Stimulated activated CD4-positive, alpha-beta T cell treated with anti-CD3 and anti-CD28 coated beads, Interleukin-1b, Interleukin-23, amount 100 ng/mL, for 1 hour (primary cell): ENCODE measurements at places on chromosomes 13 and 19.

DNA sequence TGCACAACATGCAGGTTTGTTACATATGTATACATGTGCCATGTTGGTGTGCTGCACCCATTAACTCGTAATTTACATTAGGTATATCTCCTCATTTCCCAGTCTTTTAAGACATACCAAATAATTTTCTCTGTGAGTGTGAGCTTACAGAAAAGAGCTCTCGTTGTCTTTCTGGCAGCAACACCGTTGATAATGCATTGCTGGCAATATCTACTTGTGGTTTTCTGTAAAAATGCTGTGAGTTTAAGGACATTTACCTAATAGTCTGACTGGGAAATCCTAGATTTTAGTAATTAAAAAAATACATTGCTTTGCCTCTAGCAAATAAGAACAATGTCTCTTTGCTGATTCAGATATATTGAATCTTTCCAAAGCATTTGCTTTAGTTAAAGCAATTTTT lies 8.4 kb downstream of the IGFL3 start:
- no peak for DNase-seq

- DNase-seq = no peak
These were observed 1032.2 kb upstream of the SLC10A2 start for GRCh38 chr13:104098421-104098820.

GRCh38 chr13:99657848-99658260 lies 156.6 kb downstream of the TM9SF2 start:
- DNase-seq = no peak

DNA sequence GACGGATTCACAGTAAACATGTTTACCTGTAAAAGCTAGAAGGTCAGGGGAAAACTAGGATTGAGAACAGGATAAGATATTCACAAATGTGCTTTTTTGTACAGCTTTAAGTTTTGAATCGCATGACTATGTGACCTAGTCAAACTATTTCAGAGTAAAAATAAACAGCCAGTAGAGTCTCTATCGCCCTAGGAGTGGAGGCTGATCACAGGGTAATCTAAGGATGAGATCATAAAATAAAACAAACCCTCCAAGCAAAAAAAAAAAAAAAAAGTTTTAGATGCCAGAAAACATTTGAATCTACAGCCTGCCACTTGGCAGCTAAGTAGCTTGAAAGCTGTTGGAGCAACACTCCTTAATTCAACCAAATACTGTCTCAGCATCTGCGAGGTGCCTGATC lies 26.8 kb downstream of the ZNF350 start:
- no peak for DNase-seq

GRCh38 chr19:7941895-7942596 lies 1.4 kb downstream of the TIMM44 start:
- DNase-seq = no peak

DNA sequence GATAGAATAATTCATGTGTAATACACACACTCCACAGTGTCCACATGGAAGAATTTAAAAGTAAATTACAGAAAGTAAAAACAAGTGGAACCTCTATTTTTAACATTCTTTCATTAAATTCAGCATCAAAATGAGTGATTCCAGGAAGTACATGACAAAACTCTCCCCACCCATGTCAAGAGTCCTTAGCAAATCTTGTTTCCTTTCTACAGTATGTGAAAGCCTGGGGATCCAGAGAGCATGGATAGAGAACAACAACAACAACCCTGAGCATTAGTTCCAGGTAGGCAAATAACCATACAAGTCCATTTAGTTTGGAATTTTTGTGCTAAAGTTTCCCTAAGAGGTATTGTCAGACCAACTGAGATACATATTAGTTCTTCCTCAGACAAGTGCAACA lies 267.9 kb downstream of the ENOX1 start:
- no peak for DNase-seq

DNA sequence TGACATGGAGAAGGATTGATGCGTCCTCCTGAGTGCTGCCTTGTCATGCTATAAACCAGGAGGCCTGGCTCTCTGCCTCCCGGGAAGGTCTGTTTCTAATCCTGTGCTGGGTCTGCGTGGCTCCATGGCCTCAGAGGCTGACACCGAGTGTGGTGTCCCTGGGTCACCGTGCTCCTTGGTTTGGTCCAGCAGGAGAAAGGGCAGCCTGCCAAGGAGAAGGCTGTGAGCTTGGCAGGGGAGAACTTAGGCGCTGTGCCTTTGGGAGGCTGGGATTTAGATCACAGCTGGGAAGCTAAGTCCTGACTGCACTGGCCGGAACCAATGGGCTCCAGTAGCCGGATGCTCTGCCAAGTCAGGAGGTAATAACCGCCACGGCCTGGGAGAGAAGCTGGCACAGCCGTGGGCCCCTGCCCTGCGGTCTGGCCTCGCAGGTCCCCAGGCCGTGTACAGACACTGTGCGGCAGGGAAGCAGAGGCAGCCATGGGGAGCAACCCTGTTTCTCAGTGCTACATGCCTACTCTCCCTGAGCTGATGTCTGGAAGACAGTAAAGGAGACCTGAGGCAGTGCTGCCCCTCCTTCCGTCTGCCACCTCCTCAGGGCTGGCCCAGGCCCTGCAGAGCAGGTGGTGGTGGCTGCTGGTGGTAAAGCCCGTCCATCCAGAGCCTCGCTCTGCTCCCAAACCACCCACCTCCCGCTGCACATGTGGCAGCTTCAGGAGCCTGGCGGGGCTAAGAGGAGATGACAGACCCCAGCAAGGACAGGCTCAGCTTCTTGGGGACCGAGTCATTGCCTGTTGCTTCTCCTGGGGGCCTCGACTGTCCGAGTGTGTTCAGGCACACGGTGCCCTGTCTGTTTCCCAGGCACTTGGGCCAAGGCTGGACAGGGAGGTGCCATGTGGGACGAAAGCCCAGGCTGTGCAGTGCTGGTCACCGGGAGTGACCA lies 44.9 kb downstream of the C13orf46 start:
- DNase-seq = no peak

DNA sequence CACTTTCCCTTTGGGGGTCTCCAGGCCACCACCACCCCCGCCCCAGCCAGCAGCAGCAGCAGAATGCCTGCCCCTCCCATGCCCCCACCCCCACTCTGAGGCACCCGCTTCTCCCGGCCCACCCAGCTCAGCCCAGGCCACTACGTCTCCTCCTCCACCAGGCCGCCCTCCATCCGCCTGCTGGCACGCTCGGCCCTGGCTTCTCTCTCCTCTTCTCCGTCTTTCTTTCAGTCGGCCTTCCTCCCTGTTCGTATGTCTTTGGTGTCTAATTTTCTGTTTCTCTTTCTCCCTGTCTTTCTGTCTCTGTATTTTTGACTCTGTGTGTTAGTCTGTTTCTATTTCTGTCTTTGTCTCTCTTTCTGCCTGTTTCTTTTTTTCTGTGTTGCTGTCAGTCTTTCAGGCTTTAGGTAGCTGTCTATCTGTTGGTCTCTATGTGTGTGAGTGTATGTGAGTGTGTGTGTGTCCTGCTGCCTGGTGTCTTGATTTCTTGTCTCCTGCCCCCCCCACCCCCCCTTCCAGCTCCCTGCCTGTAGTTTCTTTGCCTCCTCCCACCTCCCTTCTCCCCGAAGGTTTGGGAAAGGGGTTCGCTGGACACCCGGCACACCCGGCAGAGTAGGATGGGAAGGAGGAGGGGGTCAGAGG lies at the start of gene LGI4:
Gene LGI4 (minus strand): TSS at position 459 of the 642 bp plus-strand sequence. CDS start 379 bp downstream, at position 80.
- no peak for DNase-seq

DNA sequence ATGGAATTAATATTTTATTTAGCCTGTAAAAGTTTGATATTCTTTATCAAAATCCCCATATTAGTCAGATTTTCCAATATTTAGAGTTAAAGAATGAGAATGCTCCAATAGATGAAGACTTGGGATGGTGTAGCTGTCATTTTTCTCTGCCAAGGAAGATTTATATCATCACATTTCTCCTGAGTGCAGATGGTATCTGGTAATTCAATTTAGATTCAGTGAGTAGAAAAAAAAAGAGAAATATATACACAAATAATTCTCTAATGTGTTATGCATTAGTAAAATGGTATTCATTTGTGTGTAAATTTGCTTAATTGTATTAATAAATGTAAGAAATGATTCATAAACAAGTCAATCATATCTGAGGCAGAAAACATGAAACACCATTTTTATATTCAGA lies 1508.7 kb upstream of the PCDH20 start:
- DNase-seq = no peak

- DNase-seq = no peak
These were observed 283.1 kb downstream of the TDRD3 start for GRCh38 chr13:60679928-60680694.

DNA sequence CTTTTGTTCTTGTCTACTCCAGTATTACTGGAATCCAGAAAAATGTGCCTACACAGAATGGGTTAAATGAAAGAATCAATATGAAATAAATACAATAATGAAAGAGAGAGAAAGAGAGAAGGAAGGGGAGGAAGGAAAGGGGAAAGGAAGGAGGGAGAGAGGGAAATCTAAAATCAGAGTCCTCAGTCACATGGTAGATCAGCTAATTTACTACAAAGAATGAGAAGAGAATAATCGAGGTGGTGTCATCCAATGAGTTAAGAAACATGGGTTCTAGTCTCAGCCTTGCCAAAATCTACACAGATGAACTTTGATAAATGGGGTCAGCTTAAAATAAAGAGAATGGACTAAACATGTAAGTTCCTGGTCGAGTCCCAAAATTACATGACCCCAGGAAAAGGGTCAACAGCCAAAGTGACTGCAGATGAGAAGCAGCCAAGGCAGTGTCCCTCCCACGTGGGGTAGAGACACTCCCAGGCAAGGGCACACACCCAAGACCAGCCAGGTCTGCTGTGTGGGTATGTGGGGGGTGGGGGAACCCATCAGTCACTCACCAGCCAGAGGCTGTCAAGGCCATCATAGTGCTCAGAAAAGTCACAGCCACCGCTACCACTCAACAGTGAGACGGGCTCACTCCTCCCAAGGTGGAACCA lies 103.6 kb downstream of the STK24 start:
- no peak for DNase-seq

DNA sequence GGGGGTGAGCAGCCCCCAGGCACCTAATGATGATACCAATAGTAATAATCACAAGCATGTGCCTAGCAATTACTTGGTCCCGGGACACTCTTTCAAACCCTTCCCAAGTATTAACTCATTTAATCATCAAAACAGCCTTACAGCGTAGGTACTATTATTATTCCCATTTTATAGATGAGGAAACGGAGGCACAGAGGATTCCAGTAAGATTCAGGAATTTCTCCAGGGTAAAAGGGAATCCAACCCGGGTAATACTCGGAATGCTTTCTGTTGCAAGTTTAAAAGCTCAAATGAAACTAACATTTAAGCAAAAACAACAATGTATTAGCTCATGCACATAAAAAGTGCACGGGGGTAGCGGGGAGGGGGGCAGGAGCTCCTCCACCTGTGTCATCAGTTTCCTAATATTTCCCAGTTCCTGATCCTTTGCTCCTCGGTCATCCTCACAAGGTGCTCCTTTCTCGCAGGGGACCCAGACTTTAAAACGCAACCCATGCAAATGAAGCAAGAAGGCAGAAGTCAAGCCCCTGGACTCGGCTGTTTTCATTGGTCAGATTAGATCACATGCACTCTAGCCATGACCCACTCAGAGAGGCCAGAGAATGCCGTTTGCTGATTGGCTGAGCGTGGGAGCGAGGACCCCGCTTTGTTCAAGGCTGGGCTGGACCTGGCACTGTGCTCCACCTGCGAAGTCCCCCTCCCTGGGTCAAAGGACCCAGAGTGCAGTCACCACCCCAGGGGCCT lies 38.3 kb upstream of the C19orf12 start:
- DNase-seq = no peak

DNA sequence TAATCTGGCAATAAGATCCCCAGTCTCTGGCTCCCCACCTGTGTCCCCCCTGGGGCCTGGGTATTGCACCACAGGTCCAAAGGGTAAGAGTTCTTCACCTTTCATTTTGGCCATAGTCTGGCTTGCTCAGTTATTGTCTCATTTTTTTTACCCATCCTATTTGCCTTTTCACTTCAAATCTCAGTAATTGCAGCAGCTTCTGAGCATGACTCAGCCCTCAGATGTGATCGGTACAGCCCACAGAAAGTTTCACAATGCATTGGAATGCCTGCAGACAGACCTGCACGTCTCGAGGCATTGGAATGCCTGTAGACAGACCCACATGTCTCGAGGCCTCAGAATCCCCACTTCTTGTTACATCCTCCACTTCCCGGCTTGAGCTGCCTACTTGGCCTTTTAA lies 173.6 kb downstream of the NUFIP1 start:
- DNase-seq = no peak

DNA sequence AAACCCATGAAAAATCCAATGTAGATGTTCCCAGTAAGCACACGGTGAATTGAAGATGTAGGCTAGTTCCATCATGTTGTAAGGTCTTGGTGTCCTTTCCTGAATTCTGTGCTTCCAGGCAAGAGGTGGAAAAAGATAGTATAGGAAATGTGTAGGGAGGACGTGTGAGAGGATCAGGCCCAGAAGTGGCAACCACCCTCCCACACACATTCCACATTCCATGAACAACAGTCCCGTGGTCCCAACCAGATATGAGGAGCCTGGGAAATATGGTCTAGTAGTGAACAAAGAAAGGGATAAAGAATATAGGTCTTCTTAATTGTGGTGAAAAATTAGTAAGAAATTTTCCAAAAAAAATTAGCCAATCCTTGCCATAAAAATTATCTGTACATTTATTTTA lies 1254.2 kb upstream of the SLC10A2 start:
- no peak for DNase-seq

- DNase-seq = no peak
These were observed 130.8 kb downstream of the KLF12 start for GRCh38 chr13:74003374-74003773.

DNA sequence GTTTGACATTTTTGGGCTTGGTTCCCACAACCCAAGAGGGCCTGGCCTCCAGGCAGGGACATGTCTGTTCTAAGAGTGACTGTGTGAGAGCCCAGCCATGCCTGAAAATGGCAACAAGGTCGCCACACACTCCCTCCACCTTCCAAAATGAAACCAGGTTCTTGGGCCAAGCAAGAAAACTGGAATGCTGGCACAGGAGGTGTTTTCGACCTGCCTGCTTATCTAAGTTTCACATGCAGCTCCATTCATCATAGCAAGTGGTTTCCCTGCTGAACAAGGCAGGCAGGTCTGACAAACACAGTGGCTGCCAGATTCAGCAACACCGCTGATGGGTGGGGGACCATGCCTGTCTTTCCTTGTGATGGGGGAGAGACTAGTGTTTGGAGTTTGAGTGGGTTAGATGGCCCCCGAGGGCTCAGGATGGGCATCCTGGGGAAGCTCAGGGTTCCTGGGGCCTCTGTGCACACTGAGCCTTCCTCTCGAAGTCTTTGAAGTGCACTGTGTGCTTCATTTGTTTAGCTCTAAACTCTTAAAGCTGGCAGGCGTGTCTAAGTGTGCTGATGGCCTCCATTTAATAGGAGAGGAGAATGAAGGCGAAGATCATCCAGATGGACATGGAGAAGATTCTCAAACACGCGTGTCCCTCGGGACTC lies 17.9 kb upstream of the GAS6 start:
- DNase-seq = no peak

DNA sequence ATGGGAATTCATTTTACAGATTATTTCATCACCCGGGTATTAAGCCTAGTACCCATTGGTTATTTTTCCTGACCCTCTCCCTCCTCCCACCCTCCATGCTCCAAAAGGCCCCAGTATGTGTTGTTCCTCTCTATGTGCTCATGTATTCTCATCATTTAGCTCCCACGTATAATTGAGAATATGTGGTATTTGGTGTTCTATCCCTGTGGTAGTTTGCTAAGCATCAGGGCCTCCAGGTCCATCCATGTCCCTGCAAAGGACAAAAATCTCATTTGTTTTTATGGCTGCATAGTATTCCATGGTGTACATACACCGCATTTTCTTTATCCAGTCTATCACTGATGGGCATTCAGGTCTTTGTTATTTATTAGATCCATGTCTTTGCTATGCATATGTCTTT lies 894.1 kb upstream of the MIR17HG start:
- no peak for DNase-seq

GRCh38 chr13:25529425-25529824 lies 157.7 kb downstream of the ATP8A2 start:
- DNase-seq = no peak
